Stimulated activated CD8-positive, alpha-beta memory T cell treated with anti-CD3 and anti-CD28 coated beads, Interleukin-7, amount 100 ng/mL, for 1 hour (primary cell): ENCODE measurements at places on chromosomes 16 and 17.

DNA sequence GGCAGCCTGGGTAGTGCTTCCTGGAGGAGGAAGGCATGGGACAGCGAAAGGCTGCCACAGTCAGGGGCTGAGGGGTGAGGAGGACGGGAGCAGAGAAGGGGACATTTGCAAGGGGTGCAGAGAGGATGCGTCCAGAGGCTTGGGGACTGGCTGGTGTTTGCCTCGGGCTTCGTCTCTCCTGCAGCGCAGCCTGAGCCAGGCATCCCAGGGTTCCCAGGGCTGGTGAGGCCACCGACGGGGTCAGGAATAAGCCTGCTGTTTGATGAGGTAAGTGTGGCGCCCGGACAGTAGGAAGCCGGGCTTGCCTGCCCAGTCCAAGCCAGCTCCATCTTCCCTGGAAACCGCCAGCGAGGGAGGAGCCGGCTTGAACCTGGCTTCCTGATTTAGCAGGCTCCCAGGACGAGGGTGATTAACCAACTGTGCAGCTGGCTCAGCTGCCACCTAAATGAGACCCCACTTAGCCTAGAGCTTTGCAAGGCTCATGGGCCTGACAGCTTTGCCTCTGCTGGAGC is 47.8 kb downstream of the PITPNM3 start:
- no peak for DNase-seq

DNA sequence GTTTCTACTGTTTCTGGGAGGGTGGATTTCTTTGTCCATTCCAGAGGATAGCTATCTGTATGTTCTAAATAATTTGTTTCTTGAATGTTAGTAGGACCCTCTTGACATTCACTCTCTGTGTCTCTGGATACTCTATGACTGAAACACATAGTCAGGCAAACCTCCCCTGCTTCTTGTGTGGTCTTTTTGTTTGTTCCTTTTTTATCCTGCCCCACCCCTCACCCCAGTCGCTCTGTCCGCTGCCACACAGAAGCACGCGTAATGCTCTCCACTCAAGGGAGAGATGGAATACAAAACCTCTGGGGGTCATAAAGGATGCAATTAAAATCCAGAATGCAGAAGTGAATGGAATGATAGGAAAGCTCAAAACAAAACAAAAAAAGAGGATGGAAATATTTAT is 253.1 kb downstream of the RBFOX1 start:
- DNase-seq = no peak

GRCh38 chr17:79655672-79656290 is 44.9 kb upstream of the RBFOX3 start:
- no peak for DNase-seq

- DNase-seq = no peak
These were observed 65.1 kb upstream of the MED9 start for GRCh38 chr17:17411692-17412091.
